ENCODE measurements at places on chromosomes 11 and 22. TPM values are rescaled to one million over a fixed set of nuclear protein-coding genes. Genes with fewer than 3 reads are reported as not detected.

GRCh38 chr22:37197451-37198257, 9.6 kb upstream of the C1QTNF6 start:
- DNase-seq, result peak; percentile 59

DNA sequence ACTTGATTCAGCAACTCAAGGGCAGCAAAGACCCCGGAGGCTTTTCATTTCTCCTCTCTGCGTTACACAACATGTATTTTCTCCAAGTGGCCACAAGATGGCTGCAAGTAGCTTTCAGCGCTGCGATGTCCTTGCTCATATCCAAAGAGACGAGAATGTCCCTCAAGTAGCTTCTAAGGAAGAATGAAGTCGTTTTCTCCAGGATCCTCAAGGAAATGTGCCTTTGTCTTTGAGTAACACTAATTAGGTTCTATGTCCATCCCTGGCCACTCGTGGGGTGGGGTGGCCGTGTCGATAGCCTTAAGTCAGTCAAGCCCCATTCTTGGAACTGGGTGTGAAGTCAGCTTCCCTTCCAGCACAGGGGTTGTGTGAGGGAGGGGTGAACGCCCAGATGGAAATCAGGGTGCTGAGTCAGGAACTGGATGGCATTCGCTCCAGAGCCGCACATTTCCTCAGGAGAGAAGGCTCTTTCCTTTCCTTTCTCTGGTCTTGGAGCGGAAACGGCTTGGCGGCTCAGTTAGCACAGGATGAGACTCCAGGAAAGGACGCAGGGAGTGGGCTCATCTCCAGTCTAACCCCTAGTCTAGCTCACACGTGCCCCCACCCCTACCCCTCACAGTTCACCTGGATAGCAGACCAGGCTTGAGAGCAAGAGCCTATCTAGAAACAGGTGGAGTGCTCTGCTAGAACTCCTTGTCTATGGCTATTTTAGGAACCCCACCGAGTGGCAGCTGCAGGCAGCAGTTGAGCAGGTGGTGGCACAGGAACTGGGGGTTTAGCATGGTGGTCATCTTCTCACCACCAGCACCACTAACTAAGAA, 44.3 kb downstream of the NNMT start:
- peak; percentile 76 for DNase-seq

DNA sequence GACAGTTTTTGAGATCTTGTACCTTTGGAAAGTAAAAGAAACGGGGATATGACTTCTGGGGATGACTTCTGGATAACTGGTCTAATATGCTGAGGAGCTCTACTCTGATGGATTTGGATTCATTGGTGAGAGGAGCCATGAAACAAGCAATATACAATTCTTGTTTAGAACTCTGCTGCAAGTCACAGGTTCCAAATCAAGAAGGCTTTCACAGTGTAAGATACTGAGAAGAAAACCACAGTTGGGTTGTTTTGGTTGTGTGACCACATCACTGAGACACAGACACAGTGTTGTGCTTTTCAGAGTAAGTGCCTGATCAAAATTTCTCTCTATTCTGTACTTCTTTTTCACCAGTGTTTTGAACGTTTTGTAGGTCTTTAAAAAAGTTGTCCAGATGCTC, 13.1 kb upstream of the UCP2 start:
- DNase-seq, result no peak

TRIM51 gene
- not detected for polyA plus RNA-seq
